ENCODE measurements at places on chromosomes 1 and 21.

- DNase-seq, result no peak
Measured at GRCh38 chr1:230940848-230941247, 37.8 kb downstream of the TTC13 start.

DNA sequence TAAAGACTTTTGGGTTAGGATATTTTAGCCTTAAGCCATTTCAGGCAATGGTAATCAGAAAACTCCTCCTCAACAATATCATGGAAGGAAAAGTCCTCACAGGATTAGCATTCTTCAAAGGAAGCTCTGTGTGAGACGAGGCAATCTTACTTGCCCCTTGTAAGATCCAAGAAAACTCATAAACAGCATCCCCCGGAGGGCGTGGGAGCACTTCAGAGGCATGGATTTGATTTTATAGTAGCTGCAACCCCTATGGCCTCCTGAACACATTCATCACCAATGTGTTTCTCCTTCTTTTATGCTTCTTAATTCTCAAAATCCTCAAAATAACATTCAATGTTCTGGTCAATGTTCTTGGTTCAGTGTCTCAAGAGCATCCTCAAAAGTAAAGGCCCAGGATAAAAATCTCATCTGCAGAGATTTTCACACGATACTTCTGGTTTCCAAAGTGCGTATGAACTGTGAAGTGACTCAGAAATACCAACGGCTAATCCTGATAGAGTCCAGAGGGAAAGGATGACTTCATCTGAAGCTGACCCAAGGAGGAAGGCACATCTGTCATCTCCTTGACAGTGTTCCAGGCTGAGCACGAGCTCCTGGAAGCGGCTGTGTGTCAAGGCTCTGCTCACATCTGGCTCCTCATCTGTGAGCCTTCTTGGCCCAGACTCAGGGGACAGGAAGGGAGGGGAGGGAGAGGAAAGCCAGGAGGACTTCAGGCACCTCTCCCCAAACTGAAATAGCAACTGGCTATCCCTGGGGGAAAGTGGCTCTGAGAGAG, 49.3 kb upstream of the PSEN2 start:
- DNase-seq, result no peak

DNA sequence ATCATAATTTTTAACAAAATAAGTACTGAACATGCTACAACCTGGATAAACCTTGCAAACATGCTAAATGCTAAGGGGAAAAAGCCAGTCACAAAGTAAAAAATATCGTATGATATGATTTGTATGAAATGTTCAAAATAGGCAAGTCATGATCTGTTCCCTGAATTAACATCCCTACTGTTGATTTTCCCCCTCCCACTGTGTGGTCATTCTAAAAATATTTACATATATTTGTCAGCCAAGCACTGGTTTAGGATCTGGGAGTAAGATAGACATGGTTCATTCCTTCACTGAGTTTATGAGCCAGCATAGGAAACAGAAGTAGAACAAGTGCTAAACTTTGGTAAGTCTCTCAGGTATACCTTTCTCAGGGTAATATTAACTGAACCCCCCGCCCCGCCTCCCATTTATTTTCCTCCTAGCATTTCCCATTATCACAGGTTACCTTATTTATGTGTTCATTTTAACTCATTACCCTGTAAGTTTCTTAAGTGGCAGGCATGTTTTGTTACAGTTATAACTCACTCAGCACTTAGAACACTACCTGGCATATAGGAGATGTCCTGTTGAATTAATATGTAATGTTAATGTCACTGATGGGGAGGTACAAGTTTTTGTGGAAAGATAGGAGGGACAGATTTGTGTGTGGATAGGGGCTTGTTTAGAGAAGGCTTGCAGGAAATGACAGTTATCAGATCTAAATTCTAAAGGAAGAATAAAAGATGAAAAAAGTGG, 12.3 kb downstream of the UQCRH start:
- DNase-seq, result no peak

DNA sequence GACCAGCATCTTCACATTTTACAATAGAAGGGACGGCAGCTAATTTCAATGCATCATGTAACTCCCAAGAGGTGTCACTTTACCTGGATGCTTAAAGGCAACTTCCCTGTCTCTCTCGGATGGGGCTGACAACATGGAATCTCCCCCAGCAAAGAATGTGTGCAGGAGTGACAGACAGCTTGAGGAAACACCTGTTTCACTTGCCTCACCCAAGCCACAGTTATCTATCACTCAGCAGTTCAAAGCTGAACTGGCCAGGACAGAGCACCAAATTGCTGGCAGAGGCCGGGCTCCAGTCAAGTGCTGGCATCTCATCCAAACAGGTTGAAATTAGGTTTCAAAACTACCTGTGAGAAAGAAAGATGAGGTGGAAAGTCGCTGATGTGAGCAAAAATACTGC, 538.0 kb upstream of the PLXNA2 start:
- no peak for DNase-seq

DNA sequence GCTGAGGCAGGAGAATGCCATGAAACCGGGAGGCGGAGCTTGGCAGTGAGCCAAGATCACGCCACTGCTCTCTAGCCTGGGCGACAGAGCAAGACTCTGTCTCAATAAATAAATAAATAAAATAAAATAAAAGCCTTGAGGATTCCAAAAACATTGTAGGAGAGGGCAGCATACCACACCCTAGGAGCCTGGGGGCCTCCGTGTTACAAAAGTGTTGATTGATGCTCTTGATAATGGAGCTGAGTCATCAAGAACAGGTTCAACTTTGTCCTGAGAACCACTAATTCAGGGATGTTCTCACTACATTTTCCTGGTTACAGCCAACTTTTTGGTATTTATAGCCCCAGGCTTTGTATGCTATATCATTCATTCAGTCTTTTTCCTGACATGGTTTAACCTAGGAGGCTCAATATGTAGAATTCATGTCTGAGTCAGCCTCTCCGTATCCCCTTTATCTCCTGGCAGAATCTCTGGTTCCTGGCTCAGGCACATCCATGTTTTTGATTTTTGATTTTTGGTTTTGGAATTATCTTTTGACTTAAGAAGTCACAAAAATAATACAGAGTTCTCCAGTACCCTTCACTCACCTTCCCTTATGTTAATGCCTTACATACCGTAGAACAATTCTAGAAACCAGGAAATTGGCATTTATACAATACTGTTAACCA, 69.4 kb downstream of the LRRC8D start:
- DNase-seq, result no peak

GRCh38 chr1:223524930-223525451, 131.8 kb downstream of the CCDC185 start:
- no peak for DNase-seq

- DNase-seq, result no peak
Measured at GRCh38 chr1:118075116-118075515, 109.9 kb downstream of the SPAG17 start.

- no peak for DNase-seq
Measured at GRCh38 chr1:242579528-242580235, 55.2 kb upstream of the PLD5 start.

DNA sequence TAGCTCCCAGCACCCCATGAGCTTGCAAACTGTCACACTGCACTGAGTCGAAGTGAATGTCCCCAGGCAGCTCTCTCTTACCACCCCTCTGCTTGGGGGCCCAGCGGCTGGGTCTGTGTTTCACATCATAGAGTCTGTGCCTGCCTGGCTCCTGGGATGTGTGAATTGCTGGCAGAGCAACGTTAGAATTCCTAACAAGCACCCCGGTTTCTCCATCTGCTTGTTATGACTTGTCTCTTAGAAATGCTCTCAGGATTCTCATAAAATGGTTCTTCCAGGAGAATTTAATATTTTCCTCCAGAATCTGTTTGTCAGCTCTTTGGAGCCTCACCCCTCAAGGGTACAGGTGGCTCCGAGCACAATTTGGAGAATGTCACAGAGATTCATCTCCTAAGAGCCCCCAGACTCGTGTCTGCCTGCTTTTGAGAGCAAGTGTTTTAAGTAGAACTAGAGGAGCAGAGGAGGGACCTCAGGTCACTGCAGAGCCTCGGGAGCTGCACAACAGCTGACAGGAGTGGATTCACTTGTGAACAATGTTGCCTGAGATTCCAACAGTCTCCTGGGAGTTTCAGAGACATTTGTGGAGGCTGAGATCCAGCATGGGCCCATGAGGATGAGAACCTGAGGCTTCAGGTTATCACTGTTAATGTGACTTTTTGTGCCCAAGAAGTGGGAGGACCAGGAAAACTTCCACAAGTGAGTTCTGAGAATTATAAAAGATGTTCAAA, 131.5 kb downstream of the KCNJ6 start:
- no peak for DNase-seq

- no peak for DNase-seq
Measured at GRCh38 chr21:45091550-45092322, 17.4 kb downstream of the ADARB1 start.

- DNase-seq, result no peak
Measured at GRCh38 chr1:178908358-178908757, 37.5 kb upstream of the ANGPTL1 start.

DNA sequence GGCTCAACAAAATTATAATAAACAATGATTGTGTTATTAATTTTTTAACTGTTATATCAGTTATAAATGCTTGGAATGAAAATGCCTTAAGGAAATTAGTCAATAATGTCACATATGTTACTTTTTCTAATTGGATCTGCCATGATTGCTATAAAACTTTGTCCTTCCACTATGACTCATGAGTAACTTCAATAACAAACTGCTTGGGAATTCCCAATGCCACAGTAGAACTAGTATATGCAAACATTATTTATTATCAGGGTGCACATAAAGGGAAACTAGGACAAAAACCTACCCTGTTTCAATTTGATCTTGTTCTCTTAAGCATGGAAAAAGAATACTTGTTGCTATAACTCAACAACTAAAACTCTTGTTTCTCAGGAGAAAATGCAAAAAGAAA, 59.1 kb upstream of the PDC start:
- no peak for DNase-seq

GRCh38 chr1:51690285-51690961, 73.5 kb downstream of the OSBPL9 start:
- no peak for DNase-seq

DNA sequence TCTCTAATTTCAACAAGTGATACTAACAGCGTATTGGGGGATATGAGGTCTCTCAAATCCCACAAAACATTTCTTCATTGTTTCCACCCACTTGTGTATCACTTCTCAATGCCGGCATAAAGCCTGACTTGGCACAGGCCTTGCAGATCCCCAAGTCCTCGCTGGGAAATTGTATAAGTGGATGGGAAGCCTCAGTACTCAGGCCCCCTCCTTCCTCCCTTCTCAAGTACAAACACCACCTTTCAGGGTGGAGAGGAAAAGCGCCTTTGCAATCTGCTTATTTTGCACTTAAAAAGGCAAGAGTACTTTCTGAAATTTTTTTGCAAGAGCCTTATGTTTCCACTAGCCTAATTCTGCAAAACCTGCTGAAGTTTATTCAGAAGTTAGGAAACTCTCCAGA, 25.8 kb upstream of the KLHDC8A start:
- no peak for DNase-seq
